ENCODE measurements at places on chromosomes 2 and 18.

DNA sequence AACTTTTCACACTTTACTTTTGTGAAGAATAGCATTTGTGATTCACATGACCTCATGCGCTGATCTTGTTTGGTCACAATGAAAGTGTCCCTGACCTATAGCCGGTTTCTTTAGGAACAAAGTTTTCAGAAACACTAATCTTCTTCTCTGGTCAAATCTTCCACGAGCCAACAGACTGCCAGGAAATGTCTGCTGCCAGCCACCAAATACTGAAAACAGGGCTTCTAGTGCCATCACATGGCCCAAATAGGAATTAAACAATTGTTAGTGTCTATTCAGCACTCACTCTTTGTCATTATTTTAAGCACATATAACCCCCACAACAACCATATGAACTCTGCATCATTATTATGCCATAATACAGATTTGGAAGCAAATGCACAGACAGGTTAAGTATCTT is 286.5 kb upstream of the SYT4 start:
- peak; percentile 37 for DNase-seq

DNA sequence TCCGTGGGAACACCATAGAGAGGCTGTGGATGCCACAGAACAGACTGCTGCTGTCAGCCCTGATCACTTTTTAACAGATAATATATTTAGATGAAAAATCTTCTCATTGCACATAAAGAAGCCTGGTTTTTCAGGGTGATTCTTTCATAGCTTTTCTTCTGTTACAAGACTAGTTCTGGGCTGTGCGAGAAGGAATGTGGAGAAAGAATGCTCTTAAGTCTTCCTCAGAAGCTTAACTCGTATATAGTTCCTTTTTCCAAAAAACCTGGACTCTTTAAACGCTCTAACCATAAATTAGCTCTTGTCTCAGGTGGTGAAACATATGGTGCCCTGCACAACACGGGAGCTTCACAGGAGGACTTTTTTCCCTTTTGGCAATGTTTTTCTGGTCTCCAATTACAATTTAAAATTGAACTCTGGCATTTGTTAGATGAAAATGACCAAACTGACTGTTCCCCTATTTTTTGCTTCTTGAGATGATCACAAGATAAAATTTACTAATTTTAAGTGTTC is 125.9 kb upstream of the SMAD7 start:
- DNase-seq: peak; percentile 77

DNA sequence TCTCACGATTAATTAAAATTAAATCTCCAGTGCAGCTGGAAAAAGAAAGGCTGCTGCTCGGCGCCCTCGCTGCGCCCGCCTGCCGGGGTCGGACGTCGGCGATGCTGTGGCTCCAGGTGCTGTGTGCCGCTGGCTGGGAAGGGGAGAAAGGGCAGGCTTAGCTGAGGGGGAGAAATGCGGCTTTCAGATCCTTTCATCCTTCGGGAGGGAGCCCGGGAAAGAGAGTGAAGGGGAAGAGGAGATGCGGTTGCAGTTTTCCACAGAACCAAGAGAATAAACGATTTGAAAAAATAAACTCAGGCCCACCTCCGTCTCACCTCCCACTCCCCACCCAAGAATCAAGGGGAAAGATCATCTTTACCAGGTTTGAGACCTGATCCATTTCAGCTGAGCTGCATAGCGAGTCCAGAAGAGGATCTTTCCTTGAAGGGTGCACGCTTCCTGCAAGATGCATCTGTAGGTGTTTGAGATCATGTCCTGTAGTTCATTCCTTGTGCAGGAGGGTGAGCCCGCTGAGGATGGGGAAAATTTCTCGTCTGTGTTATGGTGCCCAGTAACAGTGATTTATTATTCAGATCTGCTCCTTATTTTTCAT is 495 bp downstream of the TMEM169 start:
- peak; percentile 37 for DNase-seq

DNA sequence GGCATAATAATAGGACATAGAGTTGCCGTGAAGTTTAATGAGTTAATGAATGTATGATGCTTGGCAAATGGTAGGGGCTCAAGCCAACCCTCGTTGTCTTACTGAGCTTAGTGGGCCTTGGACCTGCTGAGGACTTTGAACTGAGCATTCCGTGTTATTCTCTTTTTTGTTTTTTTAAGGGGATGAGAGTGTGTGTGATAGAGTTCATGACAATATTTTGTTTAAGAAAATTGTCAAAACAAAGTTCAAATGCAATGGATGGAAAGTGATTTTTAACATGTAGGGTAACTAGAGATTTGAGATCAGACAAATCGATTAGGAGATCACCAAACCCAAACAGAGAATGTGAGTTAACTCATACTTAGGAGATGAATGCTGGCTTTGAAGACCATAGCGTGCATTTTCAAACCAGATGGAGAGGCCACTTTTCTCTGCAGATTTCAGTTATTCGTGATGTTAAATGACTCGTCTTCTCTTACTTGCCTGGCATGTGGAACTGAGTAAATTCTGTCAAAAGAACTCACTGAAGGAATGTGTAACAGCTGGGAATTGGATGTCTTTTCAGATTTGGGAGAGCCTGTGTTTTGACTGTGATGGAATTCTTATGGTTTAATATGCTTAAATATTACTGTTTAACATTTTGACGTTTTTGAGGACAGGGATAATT is 88.7 kb downstream of the NEDD4L start:
- DNase-seq: no peak

- DNase-seq: no peak
Measured at GRCh38 chr2:19811186-19811585, 90.6 kb downstream of the TTC32 start.

DNA sequence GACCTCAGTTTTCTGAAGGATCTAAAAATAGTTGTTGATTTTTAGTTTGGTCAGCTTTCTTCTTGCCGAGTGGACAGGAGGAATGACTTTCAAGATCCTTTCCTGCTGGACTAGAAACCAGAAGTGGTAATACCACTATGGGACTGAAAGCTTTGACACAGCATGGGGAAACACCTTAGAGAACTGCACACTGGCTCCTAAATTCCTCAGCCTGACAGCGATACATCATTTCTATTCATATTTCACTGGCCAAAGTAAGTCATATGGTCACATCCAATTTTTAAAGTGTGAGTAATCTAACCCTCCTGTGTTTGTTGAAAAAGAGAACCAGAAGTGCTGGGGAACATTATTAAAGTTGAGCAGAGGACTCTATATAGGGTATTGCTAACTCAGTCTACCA is 244.7 kb upstream of the MMADHC start:
- no peak for DNase-seq

- DNase-seq: peak; percentile 42
Measured at GRCh38 chr18:24734058-24734457, 273.6 kb downstream of the HRH4 start.

DNA sequence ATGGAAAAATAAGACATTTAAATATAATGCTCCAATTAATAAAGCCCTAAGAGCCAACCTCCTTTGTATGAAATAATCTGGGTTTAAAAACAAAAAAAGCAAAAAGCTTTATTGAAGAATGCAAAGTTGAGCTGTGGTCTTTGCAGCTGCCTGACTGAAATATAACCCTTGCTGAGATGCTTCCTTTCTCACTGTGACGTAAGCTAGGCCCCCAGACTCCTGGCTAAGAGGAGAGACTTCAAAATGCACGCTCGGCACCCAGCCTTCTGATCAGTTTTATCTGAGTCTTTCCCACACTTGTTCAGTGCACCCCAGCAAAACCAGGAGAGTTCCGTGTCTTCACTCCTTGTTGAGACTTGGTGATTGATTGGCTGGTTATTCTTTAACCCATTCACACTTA is 115.3 kb downstream of the BCL11A start:
- no peak for DNase-seq
